ENCODE measurements at places on chromosomes 5 and 9.

DNA sequence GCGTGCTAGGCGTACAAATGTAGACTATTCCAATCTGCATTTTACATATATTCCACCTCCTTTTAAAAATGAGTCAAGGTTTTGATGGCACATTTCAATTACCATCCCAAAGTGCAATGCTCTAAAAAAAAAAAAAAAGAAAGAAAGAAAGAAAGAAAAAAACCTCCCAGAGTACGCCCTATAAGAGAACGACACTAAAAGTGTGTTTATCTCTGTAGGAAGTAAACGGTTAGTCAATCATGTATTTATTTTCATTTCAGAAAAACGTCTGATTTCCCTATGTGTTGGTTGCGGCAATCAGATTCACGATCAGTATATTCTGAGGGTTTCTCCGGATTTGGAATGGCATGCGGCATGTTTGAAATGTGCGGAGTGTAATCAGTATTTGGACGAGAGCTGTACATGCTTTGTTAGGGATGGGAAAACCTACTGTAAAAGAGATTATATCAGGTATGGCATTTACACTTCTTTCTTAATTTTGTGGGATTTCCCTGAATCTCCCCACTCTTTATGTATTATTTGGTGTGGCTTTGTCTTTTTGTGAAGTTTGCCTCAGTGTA, 1.1 kb downstream of the ISL1 start:
- DNase-seq = no peak

DNA sequence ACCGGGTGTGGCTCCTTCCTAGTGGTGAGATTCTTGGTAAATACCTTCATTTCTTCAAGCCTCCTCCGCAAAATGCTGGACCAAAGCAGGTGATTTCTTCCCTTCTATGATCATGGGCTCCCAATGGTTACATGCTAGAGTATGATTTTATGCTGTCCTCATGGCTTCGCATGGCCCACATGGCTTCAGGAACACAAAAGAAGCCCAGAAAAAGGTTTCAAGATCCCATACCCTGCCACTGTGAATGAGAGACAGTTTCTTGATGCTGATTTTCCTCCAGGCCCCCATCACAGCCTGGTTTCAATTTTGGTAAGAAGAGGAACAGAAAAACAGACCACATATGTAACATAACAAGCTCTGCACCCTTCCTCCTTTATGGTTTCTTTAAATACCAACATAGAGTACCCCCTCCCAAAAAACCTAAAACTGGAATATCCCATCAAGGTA, 2.4 kb upstream of the RXFP3 start:
- no peak for DNase-seq

GRCh38 chr5:72633041-72633445, 125.8 kb upstream of the ZNF366 start:
- no peak for DNase-seq

GRCh38 chr9:120935383-120935857, 8.8 kb upstream of the TRAF1 start:
- DNase-seq = peak; percentile 94

DNA sequence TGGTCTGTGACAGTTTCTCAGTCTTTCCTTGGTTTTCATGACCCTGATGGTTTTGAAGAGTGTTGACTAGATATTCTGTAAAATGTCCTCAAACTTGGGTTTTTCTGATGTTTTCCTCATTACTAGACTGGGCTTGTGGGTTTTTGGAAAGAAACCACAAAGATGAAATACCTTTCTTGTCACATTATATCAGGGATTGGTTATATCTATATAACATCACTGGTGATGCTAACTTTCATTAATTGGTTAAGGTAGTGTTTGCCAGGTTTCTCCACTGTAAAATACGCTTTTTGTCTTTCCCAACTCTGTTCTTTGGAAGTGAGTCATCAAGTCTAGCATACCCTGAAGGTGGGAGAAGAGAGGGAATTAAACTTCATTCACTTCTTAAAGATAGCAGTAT, 3.3 kb upstream of the IL31RA start:
- DNase-seq = no peak

GRCh38 chr5:142426129-142427014, 101.6 kb upstream of the SPRY4 start:
- DNase-seq = peak; percentile 58

GRCh38 chr9:121463026-121463807, 36.4 kb downstream of the GGTA1 start:
- peak; percentile 40 for DNase-seq

GRCh38 chr9:137296670-137297664, 5.1 kb downstream of the NRARP start:
- DNase-seq = peak; percentile 72

DNA sequence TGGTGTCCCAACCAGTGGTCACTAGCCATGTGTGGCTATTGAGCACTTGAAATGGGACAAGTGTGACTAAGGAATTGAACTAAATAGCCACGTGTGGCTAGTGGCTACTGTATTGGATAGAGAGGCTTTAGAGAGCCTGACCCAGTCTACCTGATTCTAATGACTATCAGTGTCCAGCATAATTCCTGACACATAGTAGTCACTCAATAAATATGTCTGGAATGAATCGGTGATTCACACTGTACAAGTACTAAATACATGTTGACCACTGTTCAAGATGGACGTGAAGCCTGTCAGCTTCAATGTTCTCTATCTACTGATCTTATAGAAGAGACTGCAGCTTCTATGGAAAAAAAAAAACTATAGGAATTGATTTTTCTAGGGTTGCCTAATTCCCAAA, 57.7 kb upstream of the MAST4 start:
- DNase-seq = no peak

All from femur (tissue), 1 donor.